ENCODE measurements at places on chromosomes 3 and 15. TPM values are rescaled to one million over a fixed set of nuclear protein-coding genes. Genes with fewer than 3 reads are reported as not detected.

Gene RYR3
- polyA plus RNA-seq = 0.05 TPM

Gene EPHA3
- not detected for polyA plus RNA-seq

DNA sequence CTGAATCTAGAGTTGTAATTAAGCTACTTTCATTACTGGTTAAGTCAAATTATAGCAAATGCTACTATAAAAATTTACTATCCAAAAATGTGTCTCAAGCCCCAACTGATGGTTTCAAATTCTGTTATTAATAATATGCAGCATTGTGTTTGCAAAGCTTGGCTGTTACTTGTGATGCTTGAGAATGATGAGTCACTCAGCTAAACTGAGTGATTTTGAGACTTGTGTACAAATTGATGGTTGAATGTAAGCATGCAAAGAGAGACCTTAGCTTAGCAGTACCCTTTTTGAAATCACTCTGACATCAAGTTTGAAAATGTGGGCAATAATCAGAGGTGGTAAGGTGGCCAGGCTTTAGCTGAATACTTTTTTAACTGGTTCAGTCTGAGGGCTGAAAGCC, 27.6 kb downstream of the OPA1 start:
- no peak for DNase-seq

- DNase-seq = no peak
Measured at GRCh38 chr3:134362670-134363380, 11.4 kb downstream of the AMOTL2 start.

DNA sequence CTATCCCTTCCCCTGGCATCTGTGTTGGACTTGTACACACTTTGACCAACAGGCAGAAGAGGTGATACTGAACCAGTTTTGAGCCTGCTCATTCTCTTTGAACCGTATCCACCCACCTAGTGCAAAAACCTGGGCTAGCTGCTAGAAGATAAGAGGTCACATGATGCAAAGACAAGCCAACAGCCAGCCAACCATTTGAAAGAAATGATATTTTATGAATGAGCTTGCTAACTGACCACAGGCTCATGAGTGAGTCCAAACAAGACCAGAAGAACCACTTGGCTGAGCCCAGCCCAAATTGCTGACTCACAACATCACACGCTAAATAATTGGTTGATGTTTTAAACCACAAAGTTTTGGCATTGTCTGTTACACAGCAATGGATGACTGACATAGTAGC, 74.0 kb upstream of the CTNNB1 start:
- no peak for DNase-seq
